ENCODE measurements at places on chromosomes 2 and 18.

DNA sequence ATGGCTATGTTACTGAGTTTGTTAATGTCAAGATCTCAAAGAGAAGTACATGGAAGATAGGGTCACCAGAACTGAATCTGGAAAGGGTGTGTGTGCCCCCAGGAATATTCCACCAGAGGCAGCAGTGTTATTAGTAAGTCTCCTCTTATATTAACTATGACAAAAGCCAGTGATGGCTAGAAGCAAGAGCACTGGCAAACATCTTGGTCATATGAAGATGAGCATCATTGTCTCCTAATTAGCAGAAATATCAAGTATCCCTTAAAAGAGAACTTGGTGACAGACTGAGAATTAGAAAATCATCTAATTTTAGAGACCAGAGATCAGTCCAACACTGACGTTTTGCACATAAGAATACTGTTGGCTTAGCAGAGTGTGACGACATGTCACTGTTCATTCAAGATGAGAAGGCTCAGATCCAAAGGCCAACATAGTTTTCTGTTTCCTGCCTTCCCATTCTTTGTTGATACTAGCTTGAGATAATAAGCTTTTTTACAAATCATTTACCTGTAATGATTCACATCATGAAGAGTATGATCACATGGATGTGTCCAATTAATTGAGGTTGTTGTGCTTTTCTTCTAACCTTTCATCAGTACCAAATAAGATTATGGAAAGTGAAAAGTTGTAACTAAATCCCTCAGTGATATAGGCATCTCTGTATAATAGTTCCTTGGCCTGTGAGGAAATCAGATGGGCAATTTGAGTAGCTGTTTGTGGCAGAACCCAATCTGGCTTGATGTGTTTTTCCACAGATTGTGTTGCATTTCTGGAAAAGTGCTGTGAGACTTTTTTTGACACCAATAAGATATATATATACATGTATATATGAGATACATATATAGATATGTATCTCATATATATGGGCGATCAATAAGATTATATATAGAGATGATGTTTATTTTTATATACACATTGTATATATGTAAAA is 44.5 kb downstream of the MAPRE2 start:
- no peaks in the 10 kb centered on the region for H3K27me3 ChIP-seq
- H3K36me3 ChIP-seq, result no peaks in the 10 kb centered on the region
- H3K4me1 ChIP-seq, result peaks cover 23% of the 10 kb centered on the region
- H3K4me3 ChIP-seq, result no peak overlapping the region
- no peak for DNase-seq

- H3K27ac ChIP-seq, result peak overlapping the region; percentile 99
- peak; percentile 73 for DNase-seq
- H3K4me3 ChIP-seq, result no peak overlapping the region
- H3K4me1 ChIP-seq, result peaks cover 73% of the 10 kb centered on the region
- H3K27me3 ChIP-seq, result no peaks in the 10 kb centered on the region
Observed at GRCh38 chr2:36562240-36562639, 35.7 kb downstream of the FEZ2 start.

DNA sequence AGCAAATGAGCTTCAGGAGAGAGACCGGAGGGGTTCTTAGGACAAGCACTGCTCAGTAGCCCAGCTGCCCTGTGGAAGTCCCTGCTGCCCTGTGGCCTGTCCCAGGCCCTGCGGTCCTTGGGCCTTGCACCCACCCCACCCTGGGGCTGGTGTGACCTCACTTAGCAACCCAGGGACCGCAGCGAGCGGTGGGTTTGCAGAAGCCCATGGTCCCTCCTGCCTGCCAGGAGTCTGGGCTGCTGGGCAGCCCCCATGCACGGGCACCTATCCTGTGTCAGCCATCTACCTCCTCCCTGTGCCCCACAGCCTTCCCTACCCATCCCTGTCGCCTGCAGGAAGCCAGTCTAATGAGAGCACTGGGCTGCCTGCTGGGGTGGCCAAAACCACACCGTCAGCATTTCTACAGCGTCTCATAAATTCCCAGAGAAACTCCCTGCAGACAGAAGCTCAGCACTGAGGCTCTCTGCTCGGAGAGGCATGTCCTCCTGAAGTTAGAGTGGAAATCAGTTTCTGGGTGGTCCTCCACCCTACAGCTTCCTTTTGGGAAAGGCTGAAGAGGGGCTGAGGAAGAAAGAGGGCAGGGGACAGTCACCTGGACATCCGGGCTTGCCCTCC is 231.1 kb upstream of the HS6ST1 start:
- peak overlapping the region; percentile 82 for H3K27ac ChIP-seq
- no peaks in the 10 kb centered on the region for H3K27me3 ChIP-seq
- H3K36me3 ChIP-seq, result no peaks in the 10 kb centered on the region
- DNase-seq, result peak; percentile 75
- peaks cover 33% of the 10 kb centered on the region for H3K4me1 ChIP-seq

- H3K4me3 ChIP-seq, result no peak overlapping the region
- H3K27me3 ChIP-seq, result no peaks in the 10 kb centered on the region
- H3K27ac ChIP-seq, result no peak overlapping the region
- no peaks in the 10 kb centered on the region for H3K36me3 ChIP-seq
Observed at GRCh38 chr2:225400546-225401400, 1.3 kb downstream of the NYAP2 start.

DNA sequence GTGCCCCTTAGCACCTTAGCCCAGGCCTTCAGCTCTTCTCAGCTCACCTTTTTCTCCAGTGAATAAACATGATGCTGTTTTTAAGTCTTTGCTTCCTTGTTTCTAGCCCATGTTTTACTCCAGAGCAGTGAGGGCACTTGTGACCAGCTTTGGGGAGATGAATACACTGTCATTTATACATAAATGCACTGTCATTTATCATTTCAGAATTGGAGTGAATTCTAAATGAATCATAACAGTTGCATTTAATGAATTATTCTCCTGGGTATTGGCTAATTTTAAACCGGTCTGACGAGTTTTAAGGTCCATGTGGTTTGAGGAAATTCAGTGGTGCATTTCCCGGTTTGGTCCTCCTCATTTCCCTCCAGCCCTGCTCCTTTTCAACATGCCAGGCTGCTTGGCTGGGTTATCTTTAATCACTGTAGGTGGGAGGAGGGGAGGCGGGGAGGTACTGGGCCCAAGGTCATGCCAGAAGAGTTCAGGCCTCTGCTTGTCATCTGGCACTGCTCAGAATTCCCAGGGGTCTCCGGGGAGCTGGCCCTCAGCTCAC is 23.9 kb downstream of the PRKCE start:
- H3K27me3 ChIP-seq, result no peaks in the 10 kb centered on the region
- H3K36me3 ChIP-seq, result no peaks in the 10 kb centered on the region
- H3K4me3 ChIP-seq, result no peak overlapping the region
- DNase-seq, result no peak
- no peak overlapping the region for H3K27ac ChIP-seq

DNA sequence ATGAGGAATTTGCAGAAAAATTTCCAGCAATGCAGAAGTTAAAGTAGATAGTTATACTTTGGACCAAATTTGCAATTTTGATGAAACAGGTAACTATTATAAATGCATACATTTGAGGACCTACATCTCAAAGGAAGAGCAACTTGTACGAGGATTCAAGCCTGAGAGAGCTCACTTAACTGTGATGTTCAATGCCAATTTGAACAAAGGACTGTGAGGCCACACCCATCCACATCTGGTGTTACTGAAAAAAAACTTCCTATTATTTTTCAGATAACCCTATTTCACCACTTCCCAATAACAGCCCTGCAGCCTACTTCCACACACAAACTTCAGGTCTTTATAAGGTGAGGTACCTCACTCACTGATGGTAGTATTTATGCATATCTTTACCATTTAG is 203.5 kb upstream of the NABP1 start:
- no peak for DNase-seq
- H3K4me3 ChIP-seq, result no peak overlapping the region
- no peaks in the 10 kb centered on the region for H3K36me3 ChIP-seq
- H3K27me3 ChIP-seq, result no peaks in the 10 kb centered on the region

DNA sequence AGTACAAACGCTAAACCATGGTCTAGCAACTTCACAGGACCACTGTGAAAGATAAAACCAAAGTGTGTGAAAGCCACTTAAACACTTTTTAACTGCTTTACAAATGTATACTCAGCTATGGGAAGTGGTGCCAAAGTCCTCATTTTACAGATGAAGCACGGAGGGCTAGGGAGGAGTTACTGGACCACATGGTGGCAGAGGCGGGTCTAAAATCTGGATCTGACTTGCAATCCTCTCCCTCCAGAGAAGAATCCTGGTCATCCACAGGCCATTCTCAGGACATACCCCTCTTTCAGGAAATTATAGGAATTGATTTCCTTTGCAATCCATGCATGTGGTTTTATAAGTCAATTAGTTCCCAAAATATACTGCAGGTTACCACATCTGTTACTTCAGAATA is 84.6 kb upstream of the GYPC start:
- H3K4me1 ChIP-seq, result no peaks in the 10 kb centered on the region
- no peak overlapping the region for H3K4me3 ChIP-seq
- H3K36me3 ChIP-seq, result no peaks in the 10 kb centered on the region
- no peak overlapping the region for H3K27ac ChIP-seq

- no peak overlapping the region for H3K4me3 ChIP-seq
- no peak for DNase-seq
- peaks cover 4% of the 10 kb centered on the region for H3K27me3 ChIP-seq
- H3K4me1 ChIP-seq, result no peaks in the 10 kb centered on the region
- no peaks in the 10 kb centered on the region for H3K36me3 ChIP-seq
- H3K27ac ChIP-seq, result no peak overlapping the region
Observed at GRCh38 chr2:181585732-181586131, 71.2 kb downstream of the CERKL start.

DNA sequence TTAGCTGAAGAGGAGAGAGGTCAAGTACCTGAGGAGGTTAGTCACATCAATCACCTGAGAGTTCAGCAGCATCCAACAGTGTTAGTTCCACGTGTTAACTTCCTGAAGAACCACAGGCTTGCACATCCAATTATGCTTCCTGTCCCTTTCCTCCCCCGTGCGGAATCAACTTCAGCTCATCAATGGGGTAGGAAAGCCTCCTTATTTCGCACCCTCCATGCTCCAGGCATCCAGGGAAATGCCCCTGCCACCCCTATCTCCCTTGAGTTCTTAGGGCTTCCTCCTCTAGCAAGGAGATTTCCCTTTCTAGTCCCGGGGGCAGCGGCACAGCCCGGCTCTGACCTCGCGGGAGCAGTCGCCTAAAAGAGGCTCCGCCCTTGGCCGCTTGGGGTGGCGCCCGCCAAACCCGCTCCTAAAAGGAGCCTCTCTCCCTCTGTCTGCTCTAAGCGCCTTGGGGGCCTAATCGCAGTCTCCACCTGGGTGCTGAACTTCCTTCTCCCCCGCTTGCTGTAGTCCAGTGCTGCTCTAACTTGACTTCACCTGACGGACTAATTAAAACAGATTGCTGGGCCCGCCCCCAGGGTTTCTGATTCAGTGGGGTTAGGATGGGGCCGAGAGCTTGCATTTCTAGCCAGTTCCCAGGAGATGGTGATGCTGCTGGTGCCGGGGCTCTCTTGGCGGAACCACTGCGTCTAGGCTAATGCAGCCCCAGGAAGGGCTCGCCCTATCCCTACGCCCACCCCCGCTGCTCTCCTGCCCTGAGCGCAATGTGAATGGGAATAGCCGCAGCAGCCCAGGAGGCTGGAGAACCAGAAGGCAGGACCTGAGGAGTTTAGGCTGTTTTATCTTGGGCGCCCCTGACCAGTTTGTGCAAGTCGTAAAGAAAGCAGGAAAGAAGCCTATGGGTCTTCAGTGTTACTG is 3.4 kb upstream of the TET3 start:
- peaks cover 9% of the 10 kb centered on the region for H3K36me3 ChIP-seq
- no peak for DNase-seq
- H3K27ac ChIP-seq, result no peak overlapping the region
- peak overlapping the region; percentile 27 for H3K4me3 ChIP-seq

All from SJSA1 (cell line).